Thoracic aorta (tissue), 2 donors: ENCODE measurements at places on chromosomes 11 and 22.

DNA sequence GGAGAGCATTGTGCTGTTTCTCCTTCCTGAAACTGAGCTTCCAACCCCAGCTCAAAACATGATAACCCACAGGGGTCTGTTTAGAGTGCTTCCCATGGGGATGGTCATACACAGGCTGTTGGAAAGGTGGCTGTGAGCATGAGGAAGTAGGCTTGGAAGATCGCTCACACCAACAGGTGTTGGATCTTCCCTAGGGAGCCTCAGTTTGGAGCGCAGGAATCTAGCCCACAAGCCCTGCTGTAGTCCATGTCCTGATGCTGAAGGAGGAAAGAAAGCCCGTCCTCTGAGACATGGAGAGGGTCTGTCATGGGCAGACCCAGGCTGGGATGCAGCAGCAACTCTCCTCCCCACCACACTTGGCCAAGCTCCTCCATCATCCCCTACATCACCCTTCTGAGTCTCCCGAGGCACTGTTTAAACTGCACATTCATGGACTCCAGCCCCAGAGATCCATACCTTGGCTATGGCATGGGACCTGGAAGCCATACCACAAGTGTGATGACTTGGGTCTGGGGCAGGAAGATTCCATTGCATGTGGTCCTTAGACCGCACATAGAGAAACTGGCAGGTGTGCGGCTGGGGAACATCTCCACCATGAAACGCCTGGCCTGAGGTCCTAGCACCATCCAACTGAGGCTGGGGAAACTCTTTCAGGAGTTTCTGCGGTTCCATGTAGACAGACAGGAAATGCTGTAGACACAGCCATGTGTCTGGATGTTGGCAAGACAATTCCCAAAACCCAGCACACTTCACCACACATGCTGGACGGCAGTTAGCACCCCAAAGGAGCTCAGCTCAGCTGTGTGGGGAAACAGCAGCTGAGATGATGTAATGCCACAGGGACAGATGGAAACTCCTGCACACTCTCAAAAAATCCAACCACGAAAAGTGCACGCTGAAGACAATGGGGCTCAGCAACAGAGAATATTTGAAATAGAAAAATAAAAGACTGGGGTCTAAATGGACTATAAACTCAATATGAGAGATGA lies 27.6 kb upstream of the TTC12 start:
- DNase-seq = no peak

DNA sequence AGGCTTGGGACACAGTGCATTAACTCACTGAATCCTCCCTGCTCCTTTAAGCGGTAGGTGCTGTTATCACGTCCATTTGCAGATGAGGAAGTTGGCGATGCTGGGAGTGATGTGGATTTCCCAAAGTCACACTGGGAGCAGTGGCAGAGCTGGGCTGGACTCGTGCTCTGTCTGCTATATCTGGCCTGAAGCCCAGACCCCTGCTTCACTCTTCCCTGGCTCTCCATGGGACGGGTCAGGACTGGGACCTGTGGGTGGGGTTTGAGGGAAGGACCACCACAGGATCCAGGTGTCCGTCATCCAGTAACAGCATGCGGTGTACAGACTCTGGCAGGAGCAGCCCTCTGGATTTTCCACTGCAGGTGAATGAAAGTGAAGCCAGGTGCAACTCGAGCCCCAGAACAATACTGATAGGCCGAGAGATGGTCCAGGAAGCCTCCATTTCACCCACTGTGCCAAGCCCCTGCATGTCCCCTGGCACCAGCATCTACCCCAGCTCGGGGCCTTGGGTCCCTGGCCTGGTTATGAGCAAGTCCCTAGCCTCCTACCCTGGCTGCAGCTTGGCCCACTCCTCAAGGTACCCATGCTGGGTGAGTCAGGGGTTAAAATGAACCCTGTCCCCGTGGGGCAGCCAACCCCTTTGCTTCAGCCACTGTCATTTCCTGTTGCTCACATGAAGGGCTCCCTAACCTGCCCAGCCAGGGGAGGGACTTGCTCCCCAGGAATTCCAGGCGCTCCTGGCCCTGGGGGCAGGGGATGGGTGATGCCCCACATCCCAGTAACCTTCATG lies 4.2 kb downstream of the USP2 start:
- no peak for DNase-seq

DNA sequence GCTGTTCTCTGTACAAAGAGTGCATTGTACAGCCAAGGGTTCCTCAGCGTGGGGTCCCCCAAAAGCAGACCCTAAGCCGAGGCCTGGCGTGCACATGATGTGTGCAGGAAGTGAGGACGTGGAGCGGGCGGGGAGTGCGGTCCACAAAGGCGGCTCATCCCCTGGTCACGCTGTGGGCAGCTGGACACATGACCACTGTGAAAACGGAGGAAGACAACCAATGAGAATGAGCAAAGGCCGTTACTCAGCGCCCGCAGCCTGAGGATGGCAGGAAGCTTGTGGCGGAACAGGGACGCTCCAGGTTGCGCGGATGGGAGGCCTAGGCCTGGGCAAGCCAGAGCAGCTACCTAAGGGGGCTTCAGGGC lies 1263.7 kb downstream of the BRD1 start:
- DNase-seq = no peak

DNA sequence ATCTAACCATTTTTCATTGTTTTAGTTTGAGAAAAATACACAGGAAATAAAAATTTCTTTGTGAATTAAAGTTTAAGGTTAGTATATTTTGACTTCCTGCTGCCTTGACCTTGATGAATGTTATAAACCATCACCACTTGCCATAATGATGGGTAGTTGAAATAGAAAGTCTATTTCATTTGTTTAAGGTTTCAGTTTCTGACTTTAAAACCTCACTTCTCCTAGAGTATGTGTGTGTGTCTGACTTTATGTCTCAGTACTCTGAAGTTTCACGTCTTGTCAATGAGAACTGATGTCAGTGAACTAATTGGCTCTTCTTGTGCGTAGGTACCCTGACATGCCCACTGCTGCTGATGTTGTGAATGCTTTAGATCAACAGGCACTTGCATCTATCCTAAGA lies 188.2 kb downstream of the METTL15 start:
- no peak for DNase-seq

DNA sequence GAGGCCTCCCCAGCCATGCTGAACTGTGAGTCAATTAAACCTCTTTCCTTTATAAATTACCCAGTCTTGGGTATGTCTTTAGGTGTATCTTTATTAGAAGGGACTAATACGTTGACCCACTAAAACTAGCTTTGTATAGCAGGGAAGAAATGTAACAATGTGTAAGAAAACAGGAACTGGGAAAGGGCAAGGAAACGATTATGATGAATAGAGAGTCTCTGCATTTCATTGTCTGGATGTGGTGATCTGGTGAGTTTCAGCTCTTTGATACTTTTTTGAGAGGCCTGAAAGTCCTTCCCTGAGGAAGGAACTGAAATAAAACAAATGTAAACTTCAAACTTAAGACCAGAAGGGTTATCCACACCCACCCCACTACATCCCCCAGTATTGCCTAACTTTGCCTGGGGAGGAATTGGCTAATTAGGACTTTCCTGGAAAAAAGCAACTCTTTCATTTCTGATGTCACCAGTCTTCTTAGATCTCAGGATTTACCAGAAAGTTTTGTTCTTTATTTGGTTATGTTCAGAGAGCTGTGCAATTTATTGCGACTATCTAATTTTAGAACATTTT lies 119.0 kb downstream of the LDLRAD3 start:
- DNase-seq = no peak

DNA sequence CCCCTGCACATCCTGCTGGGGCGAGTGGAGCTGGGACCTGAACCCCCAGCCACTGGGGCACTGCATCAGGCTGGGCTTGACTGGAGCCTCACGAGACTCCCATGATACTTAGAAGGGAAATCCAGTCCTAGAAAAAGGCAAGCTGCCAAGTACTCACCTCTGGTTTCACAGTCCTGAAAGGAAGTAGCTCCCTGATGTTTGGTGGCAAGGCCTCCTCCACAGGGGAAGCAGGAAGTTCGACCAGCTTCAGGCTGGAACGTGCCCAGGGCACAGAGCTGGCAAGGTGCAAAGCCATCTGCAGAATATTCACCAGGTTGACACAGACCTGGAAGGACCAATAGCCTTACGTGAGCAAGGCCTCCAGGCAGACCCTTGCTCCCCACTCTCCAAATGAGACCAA lies 26.8 kb upstream of the NRIP3 start:
- no peak for DNase-seq

DNA sequence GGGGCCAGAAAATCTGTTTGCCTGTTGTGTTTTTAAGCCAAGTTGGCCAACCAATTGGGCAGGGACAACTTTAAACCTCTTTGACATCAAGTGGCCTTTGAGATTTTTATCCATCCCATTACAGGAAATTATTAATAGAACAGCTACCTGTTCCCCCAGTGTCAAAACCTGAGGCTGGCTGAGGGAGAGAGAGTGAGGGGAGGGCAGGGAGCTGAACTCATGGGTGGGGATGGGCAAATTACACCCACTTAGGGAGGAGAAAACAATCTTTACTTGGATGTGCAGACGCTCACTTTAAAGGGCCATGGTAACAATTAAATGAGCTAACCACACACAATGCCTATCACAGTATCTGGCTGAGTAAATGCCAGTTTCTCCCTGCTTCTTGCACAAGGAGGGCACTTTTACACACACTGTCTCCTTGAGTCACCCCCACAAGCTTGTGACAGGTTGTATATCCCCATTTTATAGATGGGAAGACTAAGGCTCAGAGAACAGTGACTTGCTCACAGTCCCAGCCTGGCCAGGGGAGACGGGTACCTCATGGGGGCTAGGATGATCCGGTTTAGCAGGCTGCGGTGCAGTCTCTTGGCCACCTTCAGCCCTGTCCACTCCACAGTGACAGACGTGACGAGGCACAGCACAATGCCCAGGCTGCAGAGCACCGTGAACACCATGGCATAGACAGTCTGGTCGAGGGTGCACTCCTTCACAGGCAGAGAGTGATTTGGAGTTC lies 17.8 kb upstream of the KCNJ11 start:
- DNase-seq = no peak

DNA sequence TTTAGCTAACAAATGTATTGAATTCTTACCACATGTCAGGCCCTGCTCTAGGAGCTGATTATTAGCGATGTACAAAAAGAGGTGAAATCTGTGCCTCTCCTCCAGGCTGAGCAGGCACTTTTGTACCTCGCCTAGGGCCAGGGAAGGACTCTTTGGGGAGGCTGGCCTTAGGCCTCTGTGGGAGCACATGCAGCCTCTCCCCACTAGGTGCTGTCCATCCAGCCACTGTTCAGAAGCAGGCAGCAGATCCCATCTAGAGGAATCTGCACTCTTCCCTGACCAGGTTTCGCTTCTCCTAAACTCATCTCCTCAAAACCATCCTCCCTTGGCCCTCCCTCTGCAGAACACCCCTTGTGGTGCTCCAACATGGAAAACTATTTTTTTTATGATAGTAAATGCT lies 51.9 kb upstream of the WT1 start:
- no peak for DNase-seq

- DNase-seq = no peak
Measured at GRCh38 chr11:120722524-120722923, 211.0 kb downstream of the GRIK4 start.

DNA sequence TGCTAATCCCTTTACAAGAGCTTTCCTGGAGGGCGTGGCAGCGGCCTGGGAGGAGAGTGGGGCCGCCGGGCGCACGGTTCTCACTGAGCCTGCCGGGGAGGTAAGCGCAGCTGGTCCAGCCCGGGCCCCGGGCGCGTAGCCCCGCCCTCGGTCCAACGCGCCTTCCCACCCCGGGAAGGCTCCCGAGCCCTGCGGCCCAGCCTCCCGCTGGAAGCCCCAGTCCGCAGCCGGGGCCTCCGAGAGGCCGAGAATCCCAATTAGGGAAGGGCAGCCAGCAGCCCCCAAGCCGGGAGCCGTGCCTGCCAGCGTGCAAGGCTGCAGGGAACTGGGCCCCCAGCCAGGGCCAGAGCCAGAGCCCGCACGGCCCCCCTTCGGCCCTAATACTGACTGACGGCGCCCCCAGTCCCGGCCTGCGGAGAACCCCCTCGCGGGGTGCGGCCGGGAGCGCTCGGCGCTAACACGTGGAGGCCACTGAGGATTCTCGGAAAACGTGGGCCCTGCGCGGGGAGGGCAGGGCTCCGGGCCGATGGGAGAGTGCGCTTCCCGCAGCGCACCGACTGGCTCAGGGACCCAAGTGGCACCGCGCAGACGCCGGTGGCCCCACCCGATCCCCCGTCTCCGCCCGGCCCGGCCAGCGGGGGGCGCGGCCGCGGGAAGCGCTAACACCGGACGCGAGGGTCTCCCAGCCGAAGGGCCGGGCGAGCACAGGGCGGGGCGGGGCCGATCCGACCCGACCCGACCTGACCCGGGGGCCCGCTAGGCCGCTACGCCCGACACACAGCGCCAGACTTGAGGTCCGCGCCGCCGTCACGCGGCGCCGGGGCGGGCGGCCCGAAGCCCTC lies 5.7 kb downstream of the ZFTA start:
- DNase-seq = no peak

DNA sequence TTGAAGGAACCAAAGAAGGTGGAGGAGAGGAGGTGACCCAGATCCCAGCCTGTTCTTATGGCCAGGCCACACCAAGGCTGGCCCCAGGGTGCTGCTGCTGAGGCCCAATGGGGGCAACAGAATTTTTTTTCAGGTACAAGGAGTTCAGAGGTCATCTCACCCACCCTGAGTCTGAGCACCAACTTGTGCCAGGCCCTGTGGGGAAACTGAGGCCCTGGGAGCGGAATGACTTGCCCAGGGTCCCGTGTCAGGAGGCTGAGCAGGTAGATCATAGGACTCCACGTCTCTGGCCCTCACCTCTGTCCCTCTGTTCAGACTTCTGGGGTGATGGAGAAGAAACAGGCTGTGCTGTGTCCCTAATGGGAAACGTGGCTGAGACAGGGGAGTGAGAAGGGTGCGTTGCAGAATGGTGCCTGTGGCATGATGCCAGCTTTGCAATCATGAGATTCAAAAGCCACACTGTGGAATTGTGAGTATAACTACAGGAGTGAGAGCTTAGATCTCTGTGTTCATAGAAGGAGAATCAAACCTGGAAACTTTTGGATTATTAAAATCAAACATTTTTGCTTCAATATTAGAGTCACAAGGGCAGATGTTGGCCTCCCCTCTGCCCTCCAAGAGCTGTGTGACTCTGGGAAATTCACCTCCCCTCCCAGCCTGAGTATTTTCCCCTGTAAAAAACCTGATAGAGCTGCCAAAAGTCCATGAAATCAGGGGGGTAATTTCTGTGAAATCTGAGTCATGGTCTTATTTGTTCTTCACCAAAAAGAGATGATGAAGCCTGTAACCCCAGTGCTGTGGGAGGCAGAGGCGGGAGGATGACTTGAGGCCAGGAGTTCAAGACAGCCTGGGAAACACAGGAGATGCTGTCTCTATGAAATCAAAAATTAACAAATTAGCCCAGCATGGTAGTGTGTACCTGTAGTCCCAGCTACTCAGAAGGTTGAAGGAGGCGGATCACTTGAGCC lies 874 bp downstream of the APOL1 start:
- no peak for DNase-seq

- DNase-seq = no peak
Measured at GRCh38 chr22:21025266-21025665, 7.1 kb downstream of the SLC7A4 start.
